Activated naive CD8-positive, alpha-beta T cell treated with anti-CD3 and anti-CD28 coated beads, Interleukin-2, amount 50 U/mL, for 24 hours (primary cell): ENCODE measurements at places on chromosomes 7 and 10.
A peak's percentile ranks its signal among the peaks of the same experiment; 100 is the strongest.

- no peak for DNase-seq
Measured at GRCh38 chr10:64468219-64468618, 947.0 kb downstream of the REEP3 start.

DNA sequence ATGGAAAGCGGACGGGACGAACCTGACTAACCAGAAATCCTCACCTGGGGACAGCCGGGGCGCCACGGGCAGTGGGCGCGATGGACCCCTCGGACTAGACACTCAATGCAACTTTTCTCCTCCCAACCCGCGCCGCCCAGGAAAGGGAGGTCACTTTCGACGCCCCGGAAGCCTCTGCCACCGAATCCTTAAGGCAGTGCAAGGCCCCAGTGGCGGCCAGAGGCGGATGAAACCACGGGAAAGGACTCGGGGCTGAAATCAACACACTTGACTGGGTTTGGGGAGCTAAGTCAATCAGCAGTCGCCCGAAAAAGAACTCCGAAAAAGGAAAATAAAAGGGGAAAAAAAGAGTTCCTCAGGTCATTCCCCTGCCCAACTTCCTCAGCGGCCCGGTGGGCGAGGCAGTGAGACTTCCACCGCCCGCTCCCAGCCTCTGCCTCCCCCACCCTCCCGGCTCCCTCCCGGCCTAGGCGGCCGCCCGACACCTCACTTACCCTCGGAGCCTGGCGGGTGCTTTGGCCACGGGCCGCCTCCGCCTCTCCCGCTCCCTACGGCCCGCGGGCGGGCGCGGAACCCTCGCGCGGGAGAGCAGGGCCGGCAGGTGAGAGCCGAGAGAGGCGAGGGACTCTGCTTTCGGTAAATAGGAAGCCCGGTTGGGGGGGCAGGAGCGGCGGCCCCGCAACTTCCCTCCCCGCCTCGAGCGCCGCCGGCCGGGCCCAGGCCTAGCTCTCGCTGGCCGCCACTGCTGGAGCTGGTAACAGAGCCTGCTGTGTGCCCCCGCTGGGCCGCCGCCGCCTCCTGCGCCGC lies 518 bp downstream of the WAPL start:
- DNase-seq, result peak; percentile 56

GRCh38 chr7:119172043-119172442 lies 947.5 kb downstream of the ANKRD7 start:
- no peak for DNase-seq

DNA sequence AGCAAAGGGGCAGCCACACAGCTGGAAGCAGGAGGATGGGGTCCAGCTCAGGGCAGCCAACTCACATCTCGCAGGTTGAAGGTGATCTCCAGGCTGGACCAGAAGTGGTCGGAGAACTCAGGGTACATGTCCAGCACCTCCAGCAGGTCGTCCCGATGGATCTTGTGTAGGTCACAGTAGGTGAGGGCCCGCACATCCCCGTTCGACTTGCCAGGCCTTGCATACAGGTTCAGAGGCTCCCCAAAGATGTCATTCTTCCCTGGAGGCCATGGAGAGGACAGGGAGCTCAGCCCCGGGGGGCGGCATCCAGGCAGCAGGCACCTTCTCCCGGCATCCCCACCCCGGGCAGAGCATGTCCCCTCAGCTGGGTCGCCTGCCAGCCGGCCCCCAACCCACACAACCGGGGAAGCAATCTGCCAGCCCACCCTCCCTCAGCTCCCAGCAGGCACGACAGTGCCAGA lies 29.3 kb downstream of the KCNH2 start:
- no peak for DNase-seq

GRCh38 chr7:93629291-93629801 lies 54.8 kb upstream of the CALCR start:
- no peak for DNase-seq

- no peak for DNase-seq
Measured at GRCh38 chr10:69279110-69279509, 814 bp downstream of the HK1 start.

DNA sequence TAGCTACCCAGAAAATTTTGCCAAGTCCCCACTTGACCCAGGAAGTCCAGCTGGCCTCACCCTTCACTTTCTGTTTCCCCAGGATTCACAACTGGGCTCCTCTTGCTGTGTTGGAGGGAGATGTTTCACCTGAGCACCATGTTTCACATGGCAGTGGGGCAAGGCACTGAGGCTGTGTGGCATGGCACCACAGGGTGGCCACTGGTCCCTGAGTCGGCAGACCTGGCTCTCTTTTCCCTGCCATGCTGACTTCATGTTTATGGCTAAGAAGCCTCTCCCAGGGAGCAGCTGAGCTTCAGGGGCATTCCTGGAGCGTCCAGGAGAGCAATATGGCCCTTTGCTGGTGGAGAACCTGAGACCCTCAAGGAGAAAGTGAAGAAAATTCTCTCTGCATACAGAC lies 266.9 kb downstream of the RPS24 start:
- no peak for DNase-seq

DNA sequence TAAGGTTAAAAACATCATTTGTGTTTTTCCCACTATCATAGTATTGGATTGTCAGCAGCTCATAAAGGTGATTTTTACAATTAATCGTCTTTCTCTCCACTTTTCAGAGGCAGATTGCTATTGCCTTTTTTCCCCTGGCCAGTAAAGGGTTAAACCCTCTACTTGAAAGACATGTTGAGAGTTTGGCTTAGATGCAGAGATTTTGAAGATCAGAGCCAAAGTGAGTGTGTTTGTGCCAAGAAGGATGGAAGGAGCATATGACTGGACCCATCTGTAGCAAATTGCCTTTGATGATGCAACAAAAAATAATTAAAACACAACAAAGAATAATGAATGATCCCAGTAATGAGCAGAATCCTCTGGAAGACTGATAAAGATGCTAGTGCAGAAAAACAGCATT lies 373.1 kb downstream of the MALRD1 start:
- no peak for DNase-seq

GRCh38 chr7:55594414-55594813 lies 22.1 kb upstream of the VOPP1 start:
- DNase-seq, result no peak
